GM23248 (cell line): ENCODE measurements at places on chromosomes 6 and 20. TPM values are rescaled to one million over a fixed set of nuclear protein-coding genes. Genes with fewer than 3 reads are reported as not detected.
A peak's percentile ranks its signal among the peaks of the same experiment; 100 is the strongest.

DNA sequence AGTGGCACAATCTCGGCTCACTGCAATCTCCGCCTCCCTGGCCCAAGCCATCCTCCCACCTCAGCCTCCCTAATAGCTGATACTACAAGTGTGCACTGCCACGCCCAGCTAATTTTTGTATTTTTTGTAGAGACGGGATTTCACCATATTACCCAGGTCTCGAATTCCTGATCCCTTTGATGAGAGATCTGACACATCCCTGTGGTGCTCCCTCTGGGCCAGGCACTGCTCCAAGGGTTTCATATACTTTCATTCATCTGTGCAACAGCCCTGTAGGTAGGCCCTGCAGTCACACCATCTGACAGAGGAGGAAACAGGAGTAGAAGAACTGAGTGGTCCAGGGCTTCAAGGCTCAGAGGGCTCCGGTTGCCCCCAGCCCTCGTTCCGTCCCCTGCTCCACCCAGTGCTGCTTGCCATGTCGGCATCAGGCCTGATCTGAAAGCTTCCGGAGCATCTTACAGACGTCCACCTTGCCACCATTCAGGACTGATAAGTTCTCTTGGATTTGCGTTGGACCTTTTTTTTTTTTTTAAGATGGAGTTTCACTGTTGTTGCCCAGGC is 3.3 kb downstream of the ZGPAT start:
- no peaks in the 10 kb centered on the region for H3K27me3 ChIP-seq
- H3K36me3 ChIP-seq = peaks cover 46% of the 10 kb centered on the region
- H3K4me1 ChIP-seq = peaks cover 12% of the 10 kb centered on the region; the same call in 1 of the 2 replicates
- H3K27ac ChIP-seq = no peak overlapping the region
- no peak for DNase-seq

GRCh38 chr6:136539967-136540652 is 10.1 kb downstream of the MAP7 start:
- no peaks in the 10 kb centered on the region for H3K4me1 ChIP-seq
- H3K27ac ChIP-seq = no peak overlapping the region
- no peak overlapping the region for H3K4me3 ChIP-seq
- H3K36me3 ChIP-seq = no peaks in the 10 kb centered on the region

DNA sequence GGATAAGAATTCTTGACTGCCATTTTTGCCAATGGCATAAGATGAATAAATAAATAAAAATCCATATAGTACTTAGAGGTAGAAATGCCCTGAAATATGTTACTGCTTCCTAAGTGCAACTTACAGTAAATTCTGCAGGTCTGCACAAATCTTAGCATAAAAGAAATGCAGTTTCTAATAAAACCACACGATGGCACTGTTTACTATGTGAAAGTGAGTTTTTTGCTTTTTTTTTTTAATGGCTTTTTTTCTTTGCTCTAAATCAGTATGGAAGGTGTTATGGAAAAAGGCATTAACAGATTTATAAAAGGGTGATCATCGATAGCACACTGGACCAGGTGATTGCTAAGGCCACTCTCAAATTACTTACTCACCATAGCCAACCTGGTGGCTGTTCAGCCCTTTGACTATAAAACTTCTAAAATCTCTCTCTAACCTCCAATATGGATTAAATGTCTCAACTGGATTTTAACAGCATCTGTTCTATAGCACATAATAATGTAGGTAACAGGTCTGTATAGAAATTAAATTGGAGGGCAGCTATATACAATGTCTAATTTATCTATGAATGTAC is 45.8 kb downstream of the AHI1 start:
- no peaks in the 10 kb centered on the region for H3K4me1 ChIP-seq
- no peak overlapping the region for H3K27ac ChIP-seq
- peaks cover 18% of the 10 kb centered on the region for H3K36me3 ChIP-seq
- no peak overlapping the region for H3K4me3 ChIP-seq
- peak; percentile 56 for DNase-seq

GRCh38 chr6:26501482-26501986 is 1.4 kb downstream of the BTN1A1 start:
- H3K27ac ChIP-seq = no peak overlapping the region
- no peaks in the 10 kb centered on the region for H3K36me3 ChIP-seq
- peak; percentile 67 for DNase-seq
- peak overlapping the region; percentile 60 for H3K4me3 ChIP-seq
- H3K27me3 ChIP-seq = peaks cover 20% of the 10 kb centered on the region

DNA sequence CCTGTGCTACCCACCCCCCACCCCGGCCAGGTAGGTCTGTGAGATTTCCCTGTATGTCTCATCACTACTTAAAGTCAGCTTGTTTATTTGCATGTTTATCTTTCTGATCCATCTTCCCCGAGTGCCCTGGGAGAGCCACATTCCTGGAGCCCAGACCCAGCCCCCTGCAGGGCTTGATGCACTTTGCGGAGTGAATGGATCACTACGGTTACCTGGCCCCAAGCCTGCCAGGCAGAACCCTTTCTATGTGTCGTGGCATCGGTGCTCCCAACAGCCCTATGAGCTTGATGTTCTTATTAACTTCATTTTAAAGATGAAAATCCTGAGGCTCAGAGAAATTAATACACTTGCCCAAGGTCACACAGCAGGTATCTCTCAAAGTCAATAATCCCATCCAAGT is 13.6 kb upstream of the SLCO4A1 start:
- no peak overlapping the region for H3K4me3 ChIP-seq
- peaks cover 6% of the 10 kb centered on the region; the same call in 1 of the 2 replicates for H3K4me1 ChIP-seq
- no peak overlapping the region for H3K27ac ChIP-seq
- no peak for DNase-seq
- peaks cover 16% of the 10 kb centered on the region for H3K27me3 ChIP-seq

DNA sequence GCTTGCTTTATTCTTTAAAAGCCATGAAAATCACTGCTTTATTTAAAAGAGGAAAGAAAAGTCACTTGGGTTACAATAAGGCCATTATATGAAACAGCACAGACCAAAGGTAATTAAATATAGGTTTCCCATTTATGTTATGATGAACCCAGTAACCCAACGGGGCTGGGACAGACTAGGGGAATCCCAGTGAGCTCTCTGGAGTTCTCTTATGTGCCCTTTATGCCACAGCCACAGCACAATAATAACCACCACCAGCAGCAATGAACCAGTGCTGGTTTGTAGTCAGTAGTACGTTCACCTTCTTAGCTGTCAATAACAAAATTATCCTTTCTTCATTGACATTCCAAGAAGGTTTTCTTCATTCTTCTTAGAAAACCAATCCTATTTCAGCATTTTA is 87.4 kb downstream of the KIF13A start:
- peaks cover 25% of the 10 kb centered on the region for H3K36me3 ChIP-seq
- H3K27me3 ChIP-seq = no peaks in the 10 kb centered on the region
- no peak overlapping the region for H3K4me3 ChIP-seq

DPPA5 gene
- not detected in 2 replicates for total RNA-seq

DNA sequence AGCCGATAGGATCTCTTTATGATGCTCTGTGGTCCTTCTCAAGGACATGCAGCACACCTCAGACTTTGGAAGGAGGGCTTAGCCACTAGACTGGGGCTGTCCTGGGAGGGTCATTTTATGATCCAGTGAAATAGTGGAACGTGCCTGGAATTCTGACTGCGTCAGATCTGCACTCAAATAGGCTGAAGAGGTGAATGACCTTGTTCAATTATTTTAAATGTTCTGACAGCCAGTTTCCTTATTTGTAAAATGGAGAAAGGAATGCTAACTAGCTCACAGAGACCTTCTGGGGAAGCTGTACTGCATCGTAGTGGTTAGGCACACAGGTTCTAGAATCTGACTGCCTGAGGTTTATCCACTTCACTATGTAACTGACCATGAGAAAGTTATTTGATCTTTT is 587.5 kb downstream of the MAFB start:
- H3K27ac ChIP-seq = no peak overlapping the region
- H3K27me3 ChIP-seq = peaks cover 9% of the 10 kb centered on the region; the same call in 1 of the 2 replicates
- H3K4me3 ChIP-seq = no peak overlapping the region
- H3K4me1 ChIP-seq = no peaks in the 10 kb centered on the region
- DNase-seq = no peak

DNA sequence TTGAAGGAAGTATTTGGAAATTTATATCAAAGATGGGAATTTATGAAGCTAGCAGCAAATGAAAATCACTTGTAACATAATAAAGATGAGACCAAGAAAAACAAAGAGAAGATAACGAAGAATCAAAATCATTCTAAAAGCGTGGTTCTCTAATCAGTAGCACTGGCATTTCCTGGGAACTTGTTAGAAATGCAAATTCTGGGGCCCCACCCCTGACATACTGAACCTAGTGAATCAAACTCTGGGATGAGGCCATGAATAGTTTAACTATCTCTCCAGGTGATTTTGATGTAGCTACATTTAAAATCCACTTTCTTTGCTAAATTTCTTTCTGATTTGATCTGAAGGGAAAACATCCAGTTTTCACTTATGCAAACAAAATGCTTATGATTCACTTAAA is 1075.6 kb downstream of the HACE1 start:
- no peaks in the 10 kb centered on the region for H3K27me3 ChIP-seq
- no peak for DNase-seq
- H3K4me3 ChIP-seq = no peak overlapping the region
- H3K36me3 ChIP-seq = no peaks in the 10 kb centered on the region
- H3K27ac ChIP-seq = no peak overlapping the region

TPX2 gene
- total RNA-seq = 35.5 and 39.6 TPM in 2 replicates

CFAP61 gene
- total RNA-seq = not detected in 2 replicates

RRAGD gene
- total RNA-seq = not detected in 2 replicates

GRCh38 chr20:24965065-24965919 is 16.2 kb downstream of the CST7 start:
- no peak for DNase-seq
- no peak overlapping the region for H3K27ac ChIP-seq
- no peaks in the 10 kb centered on the region for H3K27me3 ChIP-seq
- H3K4me1 ChIP-seq = no peaks in the 10 kb centered on the region
- H3K36me3 ChIP-seq = no peaks in the 10 kb centered on the region
- H3K4me3 ChIP-seq = no peak overlapping the region

- peak overlapping the region; percentile 72 for H3K27ac ChIP-seq
- no peaks in the 10 kb centered on the region for H3K36me3 ChIP-seq
- peaks cover 69% of the 10 kb centered on the region for H3K4me1 ChIP-seq
- H3K27me3 ChIP-seq = no peaks in the 10 kb centered on the region
These were observed 119.9 kb upstream of the TRAF3IP2 start for GRCh38 chr6:111725446-111726112.

GRCh38 chr6:68874747-68875146 is 239.7 kb downstream of the ADGRB3 start:
- H3K27ac ChIP-seq = no peak overlapping the region
- DNase-seq = no peak
- no peak overlapping the region for H3K4me3 ChIP-seq
- no peaks in the 10 kb centered on the region for H3K27me3 ChIP-seq
- no peaks in the 10 kb centered on the region for H3K4me1 ChIP-seq
- no peaks in the 10 kb centered on the region for H3K36me3 ChIP-seq

CD93 gene
- not detected in 2 replicates for total RNA-seq

DNA sequence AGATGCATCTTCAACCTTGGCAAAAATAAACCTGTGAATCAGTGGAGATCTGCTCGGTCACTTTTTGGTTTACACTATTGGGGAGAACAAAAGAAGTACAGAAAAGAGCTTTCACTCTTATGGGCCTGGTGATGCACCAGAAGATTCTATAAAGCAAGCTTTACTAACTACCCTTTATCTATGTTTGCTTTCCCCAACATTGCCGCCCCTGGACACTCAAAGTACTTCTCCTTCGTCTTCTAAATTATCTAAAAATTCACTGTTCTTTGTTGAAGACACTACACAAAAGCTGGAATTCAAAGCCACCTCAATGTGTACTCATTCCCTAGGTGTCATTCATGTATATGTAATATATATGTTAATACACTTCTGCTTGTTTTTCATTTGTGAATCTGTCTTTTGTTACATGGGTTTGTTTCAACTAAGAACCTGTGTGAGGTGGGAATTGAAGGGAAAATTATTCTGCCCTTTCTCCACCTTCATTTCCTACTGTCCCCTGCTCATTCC is 97.9 kb upstream of the BTN3A2 start:
- no peaks in the 10 kb centered on the region for H3K36me3 ChIP-seq
- no peak overlapping the region for H3K4me3 ChIP-seq

CLPSL1 gene
- total RNA-seq = not detected in 2 replicates

DNA sequence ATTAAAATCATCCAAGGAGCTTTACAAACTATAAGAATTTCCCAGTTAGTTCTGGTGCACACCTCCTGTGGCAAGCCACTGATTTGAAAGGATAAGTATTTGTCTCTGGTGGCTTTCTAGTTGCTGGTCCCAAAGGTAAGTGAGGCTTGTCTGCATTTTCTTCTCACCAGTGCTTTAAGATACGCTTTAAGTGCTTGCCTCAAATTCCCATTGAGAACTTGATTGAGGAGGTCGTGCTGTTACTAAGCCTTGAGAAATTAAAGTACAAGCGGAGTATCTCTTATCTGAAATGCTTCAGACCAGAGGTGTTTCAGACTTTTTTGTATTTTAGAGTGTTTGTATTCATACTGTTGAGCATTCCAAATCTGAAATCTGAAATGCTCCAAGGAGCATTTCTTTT is 29.9 kb upstream of the MYO6 start:
- no peak overlapping the region for H3K4me3 ChIP-seq
- H3K36me3 ChIP-seq = peaks cover 34% of the 10 kb centered on the region
- DNase-seq = no peak
- H3K27me3 ChIP-seq = no peaks in the 10 kb centered on the region
- no peak overlapping the region for H3K27ac ChIP-seq

MATN4 gene
- total RNA-seq = not detected in 2 replicates

IMPG1 gene
- not detected in 2 replicates for total RNA-seq

- H3K27me3 ChIP-seq = no peaks in the 10 kb centered on the region
- no peaks in the 10 kb centered on the region for H3K36me3 ChIP-seq
- peak overlapping the region; percentile 30; the same call in 1 of the 2 replicates for H3K4me3 ChIP-seq
- DNase-seq = peak; percentile 64
These were observed 5.1 kb upstream of the TXLNB start for GRCh38 chr6:139296927-139297326.

- no peak within 1 kb of the TSS for H3K4me3 ChIP-seq
- H3K27me3 ChIP-seq = no peaks in the 10 kb centered on the region; the same call in 1 of the 2 replicates
- no peak within 1 kb of the TSS for H3K27ac ChIP-seq
- no peak for DNase-seq
- H3K4me1 ChIP-seq = no peaks in the 10 kb centered on the region
These were observed at the start of gene BANF2 for GRCh38 chr20:17699931-17700351. TSS of gene BANF2 (plus strand) at chr20:17699966. CDS start at chr20:17725026, 25,060 bp downstream.

PNLDC1 gene
- not detected in 2 replicates for total RNA-seq

DNA sequence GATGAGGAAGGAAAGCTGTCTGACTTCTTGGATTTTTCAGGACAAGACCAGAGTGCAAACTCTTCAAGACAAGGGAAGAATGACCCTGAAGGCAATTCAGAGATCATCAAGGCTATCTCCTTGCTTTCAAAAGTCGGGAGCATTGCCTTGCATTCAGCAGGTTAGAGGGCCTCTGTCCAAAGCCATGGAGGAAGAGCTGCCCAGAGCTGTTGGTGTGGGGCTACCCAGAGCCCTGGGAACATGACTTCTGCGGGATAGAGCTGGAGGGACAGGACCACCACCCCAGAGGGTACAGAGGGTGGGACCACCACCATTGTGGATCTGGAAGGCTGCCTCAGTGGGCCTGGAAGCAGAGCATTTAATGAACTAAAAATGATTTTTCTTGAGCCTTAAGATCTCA is 5.2 kb upstream of the SRXN1 start:
- no peak for DNase-seq
- peaks cover 34% of the 10 kb centered on the region for H3K4me1 ChIP-seq
- H3K4me3 ChIP-seq = no peak overlapping the region
- peaks cover 12% of the 10 kb centered on the region for H3K27me3 ChIP-seq
- H3K36me3 ChIP-seq = no peaks in the 10 kb centered on the region

ARG1 gene
- not detected in 2 replicates for total RNA-seq
